ENCODE measurements at places on chromosomes 4 and X.

DNA sequence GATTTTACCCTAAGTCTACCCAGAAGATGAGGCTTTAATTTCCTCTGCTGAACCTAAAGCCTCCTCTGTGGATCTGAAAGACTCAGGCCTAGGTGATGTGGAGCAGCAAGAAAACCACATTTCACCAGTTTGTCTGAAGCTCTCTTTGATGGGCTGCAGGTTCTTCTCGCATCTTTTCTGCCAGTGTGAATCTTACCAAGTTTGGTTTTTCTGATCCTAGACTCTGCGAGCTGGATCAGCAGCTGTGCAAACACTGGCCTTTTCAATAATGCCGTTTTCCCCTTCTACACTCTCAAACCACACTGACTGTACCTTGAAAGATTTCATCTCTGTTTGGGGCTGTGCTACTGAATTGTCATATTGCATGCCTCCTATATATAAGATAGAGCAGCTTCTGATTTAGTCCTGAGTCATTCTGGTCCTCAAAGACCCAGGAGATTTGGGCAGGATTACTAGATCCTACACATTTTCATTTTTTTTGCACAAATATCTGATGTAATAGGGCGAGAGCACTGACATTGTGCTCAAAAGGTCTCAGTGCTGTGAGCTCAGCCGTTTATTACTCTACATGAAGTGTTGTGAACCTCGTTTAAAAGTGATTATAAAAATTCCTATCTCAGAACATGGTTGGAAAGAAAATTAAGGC, 133.6 kb upstream of the FAM9C start:
- DNase-seq: no peak

- no peak for DNase-seq
These were observed 8.7 kb downstream of the RIPPLY1 start for GRCh38 chrX:106894392-106894909.

DNA sequence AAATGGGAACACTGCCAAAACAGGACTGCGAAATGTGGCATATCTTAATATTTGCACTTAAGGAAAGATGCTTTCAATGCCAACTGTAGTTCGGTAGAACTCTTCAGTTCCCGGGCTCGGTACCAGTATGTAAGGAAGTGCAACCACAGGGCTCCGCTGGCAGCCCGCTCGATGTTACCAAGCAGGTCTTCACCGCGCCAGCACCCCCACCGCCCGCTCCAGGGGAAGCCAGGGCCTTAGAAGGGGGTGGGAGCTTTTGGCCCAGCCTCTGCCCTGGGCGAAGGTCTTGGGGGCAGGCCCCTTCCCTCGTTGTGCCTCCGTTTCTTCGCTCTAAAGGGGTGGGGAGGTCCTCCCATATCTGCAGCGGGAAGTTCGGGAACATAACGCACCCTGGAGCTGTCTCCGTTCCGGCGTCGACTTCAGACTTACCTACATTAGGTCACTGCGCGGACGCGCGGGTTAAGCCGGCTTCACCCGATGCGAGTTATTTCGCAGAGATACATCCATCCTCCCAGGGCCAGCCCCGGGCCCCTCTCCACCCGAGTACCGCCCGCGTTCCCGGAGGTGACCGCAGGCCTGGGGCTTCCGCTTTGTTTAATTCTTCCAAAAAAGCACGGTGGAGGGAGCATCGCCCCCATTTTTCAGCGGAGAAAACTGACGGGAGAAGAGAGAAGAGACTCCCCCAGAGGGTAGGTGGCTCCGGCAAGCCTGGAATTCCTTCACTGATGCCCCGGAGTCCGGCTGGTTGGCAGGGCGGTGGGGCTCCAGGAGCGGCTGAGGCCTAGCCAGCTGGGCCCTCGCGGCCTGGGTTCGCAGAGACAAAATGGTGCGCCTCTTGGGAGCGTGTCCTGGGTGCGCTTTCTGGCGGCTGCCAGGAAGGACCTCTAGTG, 1.0 kb upstream of the HMX1 start:
- DNase-seq: no peak

- DNase-seq: no peak
These were observed 28.5 kb upstream of the TMSB4X start for GRCh38 chrX:12946406-12946805.

DNA sequence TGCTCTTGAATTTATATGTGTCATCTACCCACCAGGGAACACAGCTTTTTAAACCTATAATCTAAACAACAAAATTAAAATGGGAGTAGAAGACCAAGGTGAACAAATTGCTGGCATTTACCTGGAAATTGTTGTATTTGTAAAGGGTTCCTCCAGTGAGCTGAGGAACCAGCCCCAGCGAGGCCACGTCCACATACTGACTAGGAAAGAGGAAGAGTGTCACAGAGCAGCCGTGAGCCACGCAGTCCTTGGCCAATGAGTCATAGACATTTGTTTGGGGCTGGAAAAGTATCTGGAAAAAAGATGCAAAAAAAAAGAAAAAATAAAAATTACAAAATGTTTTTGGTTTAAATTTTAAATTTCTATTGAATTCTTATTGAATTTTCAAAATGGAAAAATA, 58.7 kb downstream of the METTL14 start:
- no peak for DNase-seq

DNA sequence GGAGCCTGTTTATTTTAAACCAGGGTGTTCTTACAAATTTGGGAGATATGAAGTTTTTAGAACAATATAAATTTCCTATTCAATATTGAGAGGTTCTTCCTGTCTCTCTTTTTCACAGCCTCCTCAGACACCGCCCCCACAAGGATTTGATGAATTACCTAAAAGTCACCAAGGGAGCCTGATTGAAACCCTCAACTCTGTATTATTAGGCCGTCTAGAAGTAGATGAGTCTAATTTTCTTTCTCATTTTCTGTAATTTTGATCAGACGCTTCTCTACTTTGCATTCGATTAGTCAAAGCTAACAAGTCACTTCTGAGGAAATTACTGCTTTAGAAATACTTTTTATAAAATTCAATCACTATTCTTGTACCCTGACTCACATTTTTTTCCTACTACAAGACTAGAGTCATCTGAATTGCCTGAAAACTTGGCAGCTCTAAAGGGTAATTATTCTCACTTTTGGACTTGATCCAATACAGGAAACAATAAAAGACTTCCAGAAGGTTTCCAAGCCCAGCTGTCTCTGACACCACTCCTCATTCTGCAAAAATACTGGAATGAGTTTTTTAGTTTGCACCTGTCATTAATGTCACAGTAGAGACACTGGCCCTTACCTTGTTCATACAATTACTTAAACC, 111.2 kb downstream of the ELOVL6 start:
- DNase-seq: no peak

DNA sequence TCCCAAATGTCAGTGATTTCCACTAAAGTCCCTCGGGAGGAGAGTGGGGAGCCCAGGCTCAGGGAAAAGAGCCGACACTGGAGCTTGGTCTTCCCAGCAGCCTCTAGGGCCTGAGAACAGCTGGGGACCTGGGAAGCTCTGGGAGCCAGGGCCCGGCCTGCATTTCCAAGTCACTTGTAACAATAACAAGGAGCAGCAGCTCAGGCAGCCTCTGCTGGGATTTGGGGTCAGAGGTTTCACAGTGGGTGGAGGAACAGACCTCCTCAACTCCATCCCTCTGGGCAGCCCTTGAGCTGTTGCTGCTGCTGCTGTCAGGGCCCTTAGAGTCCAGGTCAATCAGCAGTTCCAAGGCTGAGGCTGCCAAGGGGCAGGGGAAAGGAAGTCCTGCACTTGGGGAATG, 11.1 kb downstream of the STARD8 start:
- DNase-seq: no peak

- DNase-seq: no peak
These were observed 6.3 kb upstream of the RGS12 start for GRCh38 chr4:3286335-3287175.
